ENCODE measurements at places on chromosomes 2 and 18.

DNA sequence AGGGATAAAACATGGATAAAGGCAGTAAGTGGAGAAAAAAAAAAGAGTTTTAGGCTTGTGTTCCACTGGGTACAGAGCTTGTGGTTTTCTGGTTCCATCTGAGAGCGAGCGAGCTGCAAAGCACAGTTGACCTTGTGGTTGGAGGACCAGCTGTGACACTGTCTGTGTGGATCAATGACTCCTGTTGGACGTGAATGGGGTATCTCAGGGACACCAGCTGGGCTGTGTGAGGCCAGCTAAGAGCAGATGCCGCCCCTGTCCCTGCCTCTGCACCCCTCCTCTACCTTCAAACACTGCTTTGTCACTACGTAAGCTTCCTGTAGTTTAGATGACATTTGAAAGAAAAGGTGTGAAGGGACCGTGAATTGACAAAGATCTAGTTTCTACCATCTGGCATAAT, 67.8 kb downstream of the QPCT start:
- DNase-seq = no peak

DNA sequence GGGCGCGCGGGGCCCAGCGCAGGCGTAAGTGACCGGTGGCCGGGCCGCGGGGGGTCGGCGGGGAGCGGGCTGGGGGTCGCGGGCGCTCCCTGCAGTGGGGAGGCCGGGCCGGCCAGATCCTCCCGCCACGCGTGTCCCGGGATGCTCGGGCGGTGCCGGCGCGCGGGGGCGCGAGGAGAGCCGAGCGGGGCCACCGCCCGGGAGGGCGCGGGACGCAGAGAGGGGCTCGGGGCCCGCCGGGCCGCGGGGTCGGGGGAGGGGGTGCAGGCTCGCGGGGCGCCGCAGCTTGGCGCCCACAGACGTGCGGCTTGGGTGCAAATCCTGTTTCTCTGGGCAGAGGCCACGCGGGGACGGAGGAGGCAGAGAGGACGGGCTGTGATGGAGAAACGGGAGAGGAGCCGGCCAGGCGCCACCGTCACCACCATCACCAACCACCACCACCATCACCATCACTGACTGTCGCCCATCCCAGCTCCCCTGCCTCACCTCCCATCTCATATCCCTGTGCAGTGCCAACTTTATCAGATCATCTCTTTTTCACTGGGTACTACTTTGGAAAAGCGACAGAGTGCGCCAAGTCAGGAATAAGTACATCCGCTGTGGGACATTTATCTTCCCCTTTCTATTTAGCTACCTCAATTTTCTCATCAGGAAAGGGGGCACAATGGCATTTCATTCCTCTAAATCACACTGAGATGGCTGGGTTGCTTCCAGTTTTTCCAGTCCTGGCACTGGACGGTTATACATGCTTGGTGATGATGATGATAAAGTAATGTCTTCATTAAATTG, 97.2 kb upstream of the GPR45 start:
- DNase-seq = no peak

DNA sequence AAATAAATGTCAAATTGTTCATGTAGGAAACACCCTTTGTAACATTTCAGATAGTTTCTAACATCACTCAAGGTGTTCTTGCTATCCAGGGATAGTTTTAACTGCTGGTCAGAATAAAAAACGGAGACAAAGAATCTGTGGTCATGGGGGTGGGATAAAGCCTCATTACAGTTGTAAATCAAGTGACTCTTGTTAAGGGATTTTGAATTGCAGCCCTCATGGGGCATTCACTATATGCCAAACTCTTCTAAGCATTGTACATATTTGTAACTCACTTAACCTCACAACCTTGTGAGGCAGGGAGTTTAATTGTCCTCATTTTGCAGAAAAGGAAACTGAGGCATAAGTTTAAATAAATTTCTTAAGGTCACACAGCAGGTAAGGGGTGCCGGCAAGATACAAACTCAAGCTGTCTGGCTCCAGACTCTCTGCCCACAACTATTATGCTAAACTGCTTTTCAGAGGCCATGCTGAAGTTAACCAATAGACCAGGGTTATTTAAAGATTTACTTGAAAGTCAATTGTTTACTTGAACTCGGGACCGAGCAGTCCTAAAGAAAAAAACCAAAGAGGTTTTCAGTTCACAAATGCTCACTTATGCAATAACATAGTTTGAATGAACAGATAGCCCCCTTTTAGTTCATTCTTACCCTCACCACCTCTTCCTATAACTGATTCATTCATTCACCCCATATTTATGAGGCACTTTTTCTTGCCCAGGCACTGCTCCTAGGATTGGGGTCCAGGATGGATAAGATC, 121.6 kb upstream of the FZD5 start:
- no peak for DNase-seq

GRCh38 chr2:133787207-133787606, 218.9 kb upstream of the NCKAP5 start:
- no peak for DNase-seq

- no peak for DNase-seq
Observed at GRCh38 chr2:104755026-104755878, 98.7 kb upstream of the POU3F3 start.

GRCh38 chr2:230335864-230336506, 9.0 kb downstream of the SP140L start:
- no peak for DNase-seq

DNA sequence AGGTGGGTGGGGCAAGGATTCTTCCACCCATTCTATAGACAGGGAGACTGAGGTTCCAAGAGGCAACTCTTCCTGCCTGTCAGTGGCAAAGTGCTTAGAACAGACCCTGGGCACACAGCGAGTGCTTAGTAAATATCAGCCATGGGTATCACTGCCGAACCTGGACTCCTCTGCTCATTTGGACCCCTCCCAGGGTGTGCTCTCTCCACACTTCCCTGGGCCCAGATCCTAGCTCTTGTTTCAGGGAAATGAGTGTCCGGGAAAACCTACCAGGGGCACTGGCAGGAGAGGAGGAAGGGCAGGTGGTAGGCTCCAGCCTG, 136.3 kb downstream of the CYP26B1 start:
- no peak for DNase-seq

GRCh38 chr2:188647430-188648070, 326.6 kb upstream of the COL3A1 start:
- DNase-seq = no peak

DNA sequence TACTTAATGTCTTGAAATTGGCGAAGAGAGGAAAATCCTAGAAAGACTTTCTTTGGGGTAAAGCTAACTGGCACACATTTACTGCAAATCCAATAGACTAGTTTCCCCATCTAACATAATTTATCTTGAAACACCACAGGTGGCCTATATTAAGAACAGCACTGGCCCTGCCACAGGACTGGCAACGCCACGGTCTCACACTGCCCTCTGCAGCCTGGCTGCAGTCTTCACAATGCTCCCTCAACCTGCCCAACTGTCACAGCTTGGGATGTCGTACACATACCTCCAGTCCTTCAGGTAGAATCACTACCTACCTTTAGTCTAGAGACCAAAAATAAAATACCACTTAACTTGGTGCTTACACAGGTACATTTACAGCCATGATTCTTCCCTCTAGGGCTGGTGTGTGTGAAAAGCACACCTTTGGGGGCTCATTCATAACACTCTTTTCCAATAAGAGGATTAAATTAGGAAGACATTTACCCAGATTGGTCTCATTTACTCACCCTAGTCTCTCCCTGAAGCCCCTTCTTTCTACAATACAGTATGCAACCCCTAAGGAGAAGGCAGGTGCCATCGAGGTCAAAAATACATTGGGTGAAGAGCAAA, 222.2 kb downstream of the C1D start:
- DNase-seq = peak; percentile 65

- no peak for DNase-seq
Observed at GRCh38 chr2:159783556-159783955, 14.5 kb downstream of the CD302 start.

DNA sequence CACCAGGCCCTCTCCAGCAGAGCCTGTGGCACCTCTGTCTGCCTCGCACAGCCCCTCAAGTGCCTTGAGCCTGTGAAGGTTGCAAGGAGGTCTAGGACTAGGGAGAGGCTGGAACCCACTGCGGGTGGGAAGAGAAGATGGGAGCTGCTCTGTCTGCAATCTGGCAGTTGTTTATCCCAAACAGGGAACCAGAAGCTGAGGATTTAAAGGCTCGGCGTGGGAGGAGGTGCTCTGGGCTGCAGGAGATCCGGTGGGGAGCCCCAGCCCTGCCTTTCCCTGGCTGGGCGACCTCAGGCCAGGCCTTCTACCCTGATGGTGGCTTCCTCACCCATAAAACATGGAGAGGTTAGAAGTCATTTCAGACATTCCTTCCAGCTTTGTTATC, 174.1 kb downstream of the SMAD7 start:
- DNase-seq = peak; percentile 11
